Karpas-422 (cell line): ENCODE measurements at places on chromosomes 12 and 14. TPM values are rescaled to one million over a fixed set of nuclear protein-coding genes. Genes with fewer than 3 reads are reported as not detected.

- H3K27me3 ChIP-seq = no peaks in the 10 kb centered on the region
- H3K36me3 ChIP-seq = no peaks in the 10 kb centered on the region
- H3K4me3 ChIP-seq = no peak overlapping the region
- no peak overlapping the region for H3K27ac ChIP-seq
- no peak for DNase-seq
Observed at GRCh38 chr12:129101816-129102215, 248.5 kb downstream of the GLT1D1 start.

GRCh38 chr12:66482351-66483203, 180.3 kb downstream of the HELB start:
- H3K27ac ChIP-seq = no peak overlapping the region
- peaks cover 7% of the 10 kb centered on the region for H3K4me1 ChIP-seq
- no peak for DNase-seq
- H3K36me3 ChIP-seq = no peaks in the 10 kb centered on the region

- H3K27me3 ChIP-seq = no peaks in the 10 kb centered on the region
- no peaks in the 10 kb centered on the region for H3K4me1 ChIP-seq
- no peaks in the 10 kb centered on the region for H3K36me3 ChIP-seq
Observed at GRCh38 chr12:51744235-51744634, 104.3 kb downstream of the FIGNL2 start.

- no peaks in the 10 kb centered on the region for H3K36me3 ChIP-seq
- H3K4me3 ChIP-seq = no peak overlapping the region
- peaks cover 19% of the 10 kb centered on the region for H3K4me1 ChIP-seq
- no peak overlapping the region for H3K27ac ChIP-seq
- H3K27me3 ChIP-seq = no peaks in the 10 kb centered on the region
Observed at GRCh38 chr12:49358483-49359141, 8.7 kb upstream of the SPATS2 start.

GRCh38 chr12:13038491-13039161, 5.6 kb upstream of the FAM234B start:
- no peak overlapping the region for H3K27ac ChIP-seq
- no peaks in the 10 kb centered on the region for H3K36me3 ChIP-seq
- peaks cover under 1% of the 10 kb centered on the region; the same call in 1 of the 2 replicates for H3K4me1 ChIP-seq
- DNase-seq = no peak
- H3K27me3 ChIP-seq = no peaks in the 10 kb centered on the region

- H3K27ac ChIP-seq = no peak overlapping the region
- no peak for DNase-seq
- no peaks in the 10 kb centered on the region for H3K27me3 ChIP-seq
- peaks cover 80% of the 10 kb centered on the region for H3K36me3 ChIP-seq
Observed at GRCh38 chr14:73724696-73725095, 10.5 kb upstream of the PNMA1 start.

- no peaks in the 10 kb centered on the region for H3K27me3 ChIP-seq
- no peak overlapping the region for H3K27ac ChIP-seq
- peak; percentile 77 for DNase-seq
- peak overlapping the region; percentile 57 for H3K4me3 ChIP-seq
- H3K36me3 ChIP-seq = 0 out of 2 replicates have a peak, but pooled peaks cover 3% of the 10 kb centered on the region
Observed at GRCh38 chr12:54378796-54379397, 5.6 kb downstream of the ZNF385A start.

- H3K27ac ChIP-seq = peak overlapping the region; percentile 73
- no peaks in the 10 kb centered on the region for H3K27me3 ChIP-seq
- DNase-seq = no peak
Observed at GRCh38 chr12:6614513-6615172, 7.5 kb upstream of the CHD4 start.

DNA sequence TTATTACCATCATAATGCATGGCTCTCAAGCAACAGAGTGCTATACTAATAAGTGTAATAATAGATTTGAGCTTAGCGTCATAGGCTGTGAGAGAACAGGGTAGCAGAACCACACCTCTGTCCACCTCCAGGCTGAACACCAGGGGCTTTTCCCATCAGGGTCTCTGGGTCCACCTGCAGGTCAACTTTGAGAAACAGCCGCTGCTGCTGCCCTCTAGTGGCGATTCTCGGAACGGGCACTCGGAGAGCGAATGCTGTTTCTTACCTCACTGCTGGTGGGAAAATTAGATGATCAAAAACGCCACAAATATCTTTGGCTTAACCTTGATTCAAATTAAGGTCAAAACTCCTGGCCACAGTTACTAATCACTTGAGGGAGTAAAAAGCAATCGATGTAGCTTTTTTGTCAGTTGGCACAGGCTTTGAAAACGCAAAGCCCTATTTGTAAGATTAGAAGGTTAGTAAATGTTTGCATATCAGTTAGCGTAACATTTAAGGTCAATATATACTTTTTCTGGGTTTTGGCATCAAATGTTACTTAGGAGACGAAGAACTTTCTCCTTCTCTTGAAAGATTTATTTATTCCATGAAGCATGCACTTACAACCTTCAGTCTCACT, 127.9 kb upstream of the TMEM132D start:
- H3K27me3 ChIP-seq = no peaks in the 10 kb centered on the region
- no peaks in the 10 kb centered on the region for H3K4me1 ChIP-seq
- H3K36me3 ChIP-seq = no peaks in the 10 kb centered on the region

DNA sequence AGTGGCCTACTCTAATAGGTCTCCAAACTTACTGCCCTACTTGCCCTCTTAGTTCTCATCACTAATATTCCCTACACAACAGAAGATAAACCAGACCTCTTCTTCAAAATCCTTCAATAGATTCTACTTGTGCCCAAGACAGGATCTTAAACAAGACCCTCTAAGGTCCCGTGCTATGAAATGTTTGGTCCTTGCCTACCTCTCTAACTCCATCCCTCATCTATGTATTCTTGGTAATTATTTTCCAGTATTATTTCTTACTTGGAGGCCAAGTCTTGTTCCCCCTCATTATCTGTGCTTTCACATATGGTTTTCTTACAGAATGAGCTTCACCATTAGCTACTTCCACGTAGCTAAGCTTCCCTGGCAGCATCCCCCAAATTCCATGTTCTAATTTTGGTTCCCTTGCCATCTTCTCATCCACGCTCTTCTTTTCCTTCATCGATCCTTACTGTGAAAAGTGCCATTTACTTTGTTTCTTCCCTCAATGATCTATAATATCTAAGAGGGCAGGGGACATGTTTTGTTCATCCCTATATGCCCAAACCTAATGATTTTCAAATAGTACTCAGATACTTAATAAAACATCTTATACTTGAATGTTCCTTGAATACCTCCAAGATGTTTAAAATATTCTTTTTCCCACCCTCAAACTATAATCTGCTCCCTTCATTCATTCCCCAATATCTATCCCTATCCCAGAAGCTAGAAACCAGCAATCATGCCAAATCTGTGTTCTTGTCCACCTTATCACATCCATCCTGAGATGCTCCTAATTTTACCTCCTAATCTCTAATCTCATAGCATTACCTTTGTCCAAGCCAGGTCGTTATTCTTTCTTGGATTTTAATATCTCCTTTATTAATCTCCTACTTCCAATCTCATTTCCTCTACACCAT, 10.1 kb downstream of the HNRNPC start:
- no peak overlapping the region for H3K27ac ChIP-seq
- H3K4me1 ChIP-seq = peaks cover 15% of the 10 kb centered on the region
- H3K27me3 ChIP-seq = no peaks in the 10 kb centered on the region
- DNase-seq = no peak

GRCh38 chr12:54413284-54414190, 5.5 kb downstream of the ITGA5 start:
- H3K4me1 ChIP-seq = no peaks in the 10 kb centered on the region
- no peaks in the 10 kb centered on the region for H3K36me3 ChIP-seq
- no peak for DNase-seq
- H3K4me3 ChIP-seq = no peak overlapping the region

GRCh38 chr12:99111600-99111999, 466.5 kb downstream of the APAF1 start:
- H3K27ac ChIP-seq = no peak overlapping the region
- H3K4me1 ChIP-seq = peaks cover 6% of the 10 kb centered on the region; the same call in 1 of the 2 replicates
- no peaks in the 10 kb centered on the region for H3K36me3 ChIP-seq
- no peak overlapping the region for H3K4me3 ChIP-seq
- DNase-seq = no peak

DNA sequence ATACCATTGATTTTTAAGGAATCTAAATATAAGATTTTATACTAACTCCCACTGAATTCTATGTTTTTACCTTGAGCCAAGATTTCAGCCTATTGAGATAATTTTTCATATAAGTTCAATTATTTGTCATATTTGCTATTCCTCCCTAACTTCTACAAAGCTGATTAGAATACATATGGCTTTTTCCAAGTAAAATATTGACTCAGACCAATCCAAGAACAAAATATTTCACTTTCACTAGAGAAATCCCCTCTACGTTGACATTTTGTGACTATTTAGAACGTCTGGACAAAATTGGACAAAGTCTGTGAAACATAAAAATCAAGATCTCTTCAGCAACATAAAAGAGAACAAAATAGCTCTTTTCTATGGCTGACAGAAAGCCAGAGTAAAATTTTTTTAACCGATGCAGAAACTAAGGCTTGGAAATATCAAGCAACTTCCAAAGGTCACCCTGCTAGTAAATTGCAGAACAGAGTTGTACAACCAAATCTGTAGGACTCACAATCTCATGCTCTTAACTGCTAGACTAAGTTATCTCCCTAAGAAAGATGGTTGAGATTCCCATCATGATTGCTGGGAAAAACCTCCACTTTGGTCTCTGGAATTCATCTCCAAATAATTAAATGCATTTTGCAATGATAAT, 118.0 kb downstream of the GARIN6 start:
- H3K4me3 ChIP-seq = no peak overlapping the region
- no peaks in the 10 kb centered on the region for H3K36me3 ChIP-seq
- H3K4me1 ChIP-seq = peaks cover 54% of the 10 kb centered on the region
- no peaks in the 10 kb centered on the region for H3K27me3 ChIP-seq
- no peak for DNase-seq

- H3K4me3 ChIP-seq = no peak overlapping the region
- H3K4me1 ChIP-seq = no peaks in the 10 kb centered on the region
- no peaks in the 10 kb centered on the region for H3K36me3 ChIP-seq
- DNase-seq = no peak
- no peak overlapping the region for H3K27ac ChIP-seq
Observed at GRCh38 chr12:68434391-68435298, 102.5 kb upstream of the MDM1 start.

DNA sequence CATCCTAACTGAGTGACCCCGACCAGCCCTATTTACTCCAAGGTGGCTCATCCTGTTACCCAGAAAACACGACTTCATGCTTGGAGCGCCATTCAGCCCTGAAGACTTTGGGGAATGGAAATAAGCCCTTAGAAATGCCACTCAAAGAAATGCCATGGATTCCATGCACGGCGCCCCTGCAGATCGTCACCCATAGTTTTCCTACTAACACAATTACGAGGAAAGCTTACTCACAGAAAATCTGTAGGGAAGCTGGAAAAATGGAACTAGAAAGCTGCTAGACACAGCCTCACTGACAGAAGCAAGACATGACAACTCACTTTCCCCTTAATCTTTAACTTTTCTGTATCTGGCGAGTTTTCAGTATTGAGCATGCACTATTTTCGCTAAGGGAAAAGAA, 19.5 kb downstream of the NUAK1 start:
- no peak overlapping the region for H3K27ac ChIP-seq
- H3K4me1 ChIP-seq = no peaks in the 10 kb centered on the region
- H3K27me3 ChIP-seq = no peaks in the 10 kb centered on the region
- no peak for DNase-seq
- H3K36me3 ChIP-seq = no peaks in the 10 kb centered on the region

DNA sequence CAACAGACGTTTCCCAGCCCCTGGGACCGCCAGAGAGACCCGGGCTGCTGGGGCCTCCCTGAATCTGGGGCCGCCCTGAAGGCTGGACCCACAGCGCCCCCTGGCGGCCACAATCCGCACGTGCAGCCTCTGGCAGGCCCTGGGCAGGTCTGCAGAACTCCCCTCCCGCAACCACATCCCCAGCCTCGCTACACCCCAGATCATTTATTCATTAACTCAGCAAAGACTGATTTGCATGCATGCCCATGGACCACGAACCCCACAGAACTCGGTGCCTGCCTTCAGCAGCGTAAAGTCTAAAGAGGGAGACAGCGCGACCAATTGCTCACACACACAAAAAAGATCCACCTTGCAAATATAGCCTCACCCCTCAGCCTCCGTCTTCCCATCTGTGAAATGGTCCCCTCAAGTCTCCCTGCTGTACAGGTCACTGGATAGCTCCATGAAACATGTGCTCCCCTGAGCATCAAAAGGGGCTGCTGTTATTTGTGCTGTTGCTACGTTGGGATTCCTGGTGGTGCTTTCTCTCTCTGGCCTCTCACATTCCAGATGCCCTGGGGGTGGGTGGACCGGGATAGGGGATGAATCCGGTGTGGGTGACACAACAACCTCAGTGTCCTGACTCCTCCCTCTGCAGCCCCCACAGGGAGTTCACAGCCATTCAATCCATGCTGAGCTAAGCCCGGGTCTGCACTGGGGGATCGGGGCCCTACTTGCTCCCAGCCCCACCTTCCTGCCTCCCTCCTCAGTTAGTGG, 96.4 kb downstream of the SCARB1 start:
- H3K27me3 ChIP-seq = no peaks in the 10 kb centered on the region
- H3K4me1 ChIP-seq = peaks cover 36% of the 10 kb centered on the region
- peak overlapping the region; percentile 5; the same call in 1 of the 2 replicates for H3K4me3 ChIP-seq
- H3K36me3 ChIP-seq = no peaks in the 10 kb centered on the region; the same call in 1 of the 2 replicates
- peak; percentile 95 for DNase-seq
- H3K27ac ChIP-seq = peak overlapping the region; percentile 93

DNA sequence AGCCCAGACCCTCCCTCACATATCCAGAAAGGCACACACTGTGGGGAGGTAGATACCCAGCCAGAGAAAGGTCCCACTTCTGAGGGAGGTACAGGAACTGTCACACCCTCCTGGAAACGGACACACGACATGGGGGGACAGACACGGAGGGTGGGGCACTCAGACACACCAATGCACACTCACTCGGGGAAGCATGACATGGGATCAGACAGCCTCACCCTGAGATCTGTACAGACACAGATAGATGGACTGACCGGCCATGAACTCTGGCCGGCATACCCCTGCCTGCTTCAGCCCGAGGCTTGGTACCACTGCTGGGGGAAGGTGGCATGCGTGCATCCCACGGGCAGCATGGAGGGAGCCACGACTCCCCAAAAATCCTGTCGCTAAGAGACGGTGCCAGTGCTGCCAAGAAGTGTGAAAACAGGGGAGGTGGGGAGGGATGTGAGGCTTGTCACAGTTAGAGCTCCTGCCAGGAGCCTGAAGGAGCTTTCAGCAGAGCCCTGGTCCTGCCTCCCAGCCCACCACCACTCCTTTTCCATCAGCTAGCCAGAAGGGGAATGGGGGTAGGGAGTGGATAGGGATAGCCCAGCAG, 571 bp downstream of the CPNE6 start:
- no peak for DNase-seq
- no peak overlapping the region for H3K27ac ChIP-seq
- no peaks in the 10 kb centered on the region for H3K36me3 ChIP-seq
- H3K27me3 ChIP-seq = no peaks in the 10 kb centered on the region

ADAM21 gene
- 0.56 TPM in 1 of 2 replicates, not detected in the other for total RNA-seq

PARP11 gene
- 10.2 and 17.1 TPM in 2 replicates for total RNA-seq

SLC2A14 gene
- total RNA-seq = not detected in 2 replicates

PROX2 gene
- 2.3 and 2.6 TPM in 2 replicates for total RNA-seq

IGFBP6 gene
- 0.54 TPM in 1 of 2 replicates, not detected in the other for total RNA-seq

VASH1 gene
- total RNA-seq = not detected in 2 replicates

TMEM30B gene
- total RNA-seq = not detected in 2 replicates

CSRNP2 gene
- 14.5 and 15.2 TPM in 2 replicates for total RNA-seq
